ENCODE measurements at places on chromosomes 5 and 9.

DNA sequence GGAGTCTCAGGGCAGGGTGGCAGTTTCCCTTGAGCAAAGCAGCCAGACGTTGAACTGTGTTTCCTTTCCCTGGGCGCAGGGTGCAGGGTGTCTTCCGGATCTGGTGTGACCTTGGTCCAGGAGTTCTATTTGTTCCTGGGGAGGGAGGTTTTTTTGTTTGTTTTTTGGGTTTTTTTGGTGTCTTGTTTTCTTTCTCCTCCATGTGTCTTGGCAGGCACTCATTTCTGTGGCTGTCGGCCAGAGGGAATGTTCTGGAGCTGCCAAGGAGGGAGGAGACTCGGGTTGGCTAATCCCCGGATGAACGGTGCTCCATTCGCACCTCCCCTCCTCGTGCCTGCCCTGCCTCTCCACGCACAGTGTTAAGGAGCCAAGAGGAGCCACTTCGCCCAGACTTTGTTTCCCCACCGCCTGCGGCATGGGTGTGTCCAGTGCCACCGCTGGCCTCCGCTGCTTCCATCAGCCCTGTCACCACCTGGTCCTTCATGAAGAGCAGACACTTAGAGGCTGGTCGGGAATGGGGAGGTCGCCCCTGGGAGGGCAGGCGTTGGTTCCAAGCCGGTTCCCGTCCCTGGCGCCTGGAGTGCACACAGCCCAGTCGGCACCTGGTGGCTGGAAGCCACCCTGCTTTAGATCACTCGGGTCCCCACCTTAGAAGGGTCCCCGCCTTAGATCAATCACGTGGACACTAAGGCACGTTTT, 3.5 kb upstream of the PHYHD1 start:
- DNase-seq, result no peak

- DNase-seq, result no peak
These were observed 14.3 kb downstream of the CD180 start for GRCh38 chr5:67182301-67182790.

DNA sequence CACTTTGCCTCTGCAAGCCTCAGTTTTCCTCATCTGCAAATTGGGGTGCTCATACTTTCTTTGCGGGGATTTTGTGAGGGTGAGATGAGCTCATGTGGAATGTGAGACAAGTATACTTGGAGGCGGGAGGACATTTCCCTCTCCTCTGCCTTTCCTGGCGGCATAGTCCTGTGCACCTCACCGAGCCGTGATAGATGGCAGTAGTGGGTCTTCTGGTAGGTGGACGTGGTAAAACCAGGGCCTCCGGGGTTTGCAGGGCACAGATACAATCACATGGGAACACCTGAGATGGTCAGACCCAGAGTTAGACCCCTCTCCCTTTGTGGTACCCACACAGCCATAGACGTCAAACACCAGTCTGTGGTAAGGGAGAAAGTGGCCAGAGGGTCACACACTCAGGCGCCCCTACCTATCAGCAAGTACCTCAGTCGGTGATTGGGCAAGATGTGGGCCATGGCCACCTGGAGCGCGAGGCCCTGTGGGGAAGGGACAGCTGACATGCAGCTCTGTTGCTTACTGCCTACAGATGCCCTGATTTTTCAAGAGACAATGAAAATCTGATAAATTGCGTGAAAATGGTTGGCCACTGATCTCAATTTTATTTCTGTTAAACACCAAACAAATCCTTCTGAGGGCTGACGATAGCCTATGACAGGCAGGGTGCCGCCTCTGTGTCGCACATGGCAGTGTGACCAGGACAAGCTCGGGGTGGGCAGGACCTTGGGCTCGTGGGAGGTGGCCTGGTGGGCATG, 9.9 kb downstream of the ERGIC1 start:
- DNase-seq, result no peak

DNA sequence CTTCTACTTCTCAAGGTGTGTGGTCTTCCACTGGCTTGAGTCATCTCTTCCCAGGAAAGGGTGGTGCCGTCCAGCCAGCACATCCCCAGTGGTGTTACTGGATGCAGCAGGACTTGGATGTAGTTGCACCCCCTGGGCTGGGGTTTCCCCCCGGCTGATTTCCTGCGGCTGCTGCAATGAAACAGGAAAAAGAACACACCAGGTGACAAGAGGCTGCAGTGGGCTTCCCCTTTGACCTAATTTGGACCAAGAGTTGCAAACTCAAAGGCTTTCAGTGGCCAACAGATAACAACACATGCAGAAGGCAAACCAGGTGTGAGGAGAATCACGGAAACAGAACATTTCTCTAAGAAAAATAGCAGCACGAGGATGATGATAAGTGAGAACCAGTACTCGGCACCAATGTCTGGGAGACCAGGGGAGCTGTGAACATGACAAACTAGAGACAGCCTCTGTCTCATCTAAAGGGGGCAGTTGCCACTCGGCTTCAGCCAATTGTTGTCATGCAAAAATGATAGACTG, 83.7 kb downstream of the PDE6A start:
- DNase-seq, result no peak

- DNase-seq, result no peak
These were observed 55.3 kb upstream of the IL17B start for GRCh38 chr5:149434162-149435014.

DNA sequence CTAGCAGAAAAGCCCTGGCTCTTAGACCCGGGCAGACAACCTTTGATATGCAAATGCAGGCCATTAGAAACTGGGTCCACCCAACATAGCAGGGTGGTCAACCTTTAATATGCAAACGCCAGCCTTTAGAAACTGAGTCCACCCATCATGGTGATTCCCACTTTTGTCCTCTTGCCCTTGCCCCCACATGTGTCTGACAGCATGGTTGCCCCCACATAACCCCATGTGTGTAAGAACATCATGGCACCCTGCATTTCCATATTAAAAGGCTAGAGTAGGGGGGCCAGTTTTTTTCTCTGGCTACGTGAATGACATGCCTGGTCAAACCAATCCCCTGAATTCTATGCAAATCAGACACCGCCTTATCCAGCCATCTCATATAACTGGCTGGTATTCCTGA, 273.2 kb upstream of the PRDM9 start:
- no peak for DNase-seq

GRCh38 chr5:124663101-124663506, 83.3 kb downstream of the ZNF608 start:
- DNase-seq, result no peak

DNA sequence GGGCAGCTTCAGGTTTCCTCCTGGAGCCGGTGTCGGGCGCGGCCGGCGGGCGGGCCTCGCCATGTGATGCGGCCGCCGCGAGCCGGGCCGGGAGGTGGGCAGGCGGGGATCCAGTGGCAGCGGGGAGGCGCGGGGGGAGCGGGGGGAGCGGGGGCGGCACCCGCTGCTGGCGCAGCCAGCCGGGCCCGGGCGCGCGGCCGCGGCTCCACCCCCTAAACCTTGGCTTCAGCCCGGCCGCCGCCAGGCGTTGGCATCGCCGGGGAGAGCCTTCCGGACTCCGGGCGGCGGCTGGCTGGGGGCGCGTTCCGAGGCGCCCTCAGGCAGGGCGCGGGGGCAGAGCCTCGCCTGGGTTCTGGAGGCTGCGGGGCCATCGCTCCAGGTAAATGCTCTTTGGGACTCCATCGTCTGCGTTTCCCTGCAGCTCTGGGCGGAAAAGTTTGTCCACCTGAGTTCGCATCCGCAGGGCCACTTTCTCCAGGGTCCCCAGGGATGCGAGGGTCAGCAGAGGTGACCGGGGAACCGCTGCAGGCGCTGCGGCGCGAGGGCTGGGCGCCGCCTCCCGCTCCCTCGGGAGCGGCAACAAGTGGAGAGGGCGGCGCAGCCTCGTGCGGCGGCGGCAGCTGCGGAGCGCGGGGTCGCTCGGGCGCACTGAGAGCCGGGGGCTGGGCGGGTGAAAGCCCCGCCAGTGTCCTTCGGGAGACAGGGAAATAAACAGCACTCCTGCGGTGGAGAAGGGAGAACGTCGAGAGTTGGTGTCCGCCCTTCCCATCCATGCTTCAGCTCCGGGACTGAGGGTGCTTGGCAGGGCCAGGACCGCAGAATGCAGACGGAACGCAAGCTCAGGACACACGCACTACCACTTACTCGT, at the start of gene ARHGEF28:
TSS of gene ARHGEF28 (plus strand) at position 253 of the 868 bp plus-strand sequence. CDS start 58,656 bp downstream, outside the sequence.
- DNase-seq, result no peak

GRCh38 chr5:32520356-32520755, 65.0 kb upstream of the SUB1 start:
- DNase-seq, result no peak

GRCh38 chr5:89083791-89084190, 200.8 kb upstream of the MEF2C start:
- DNase-seq, result no peak

- DNase-seq, result no peak
These were observed at the start of gene PCDHA13 for GRCh38 chr5:140881889-140882590. Gene PCDHA13, plus strand, starts transcription at chr5:140882124. Its CDS starts 145 bp downstream, at chr5:140882269.

DNA sequence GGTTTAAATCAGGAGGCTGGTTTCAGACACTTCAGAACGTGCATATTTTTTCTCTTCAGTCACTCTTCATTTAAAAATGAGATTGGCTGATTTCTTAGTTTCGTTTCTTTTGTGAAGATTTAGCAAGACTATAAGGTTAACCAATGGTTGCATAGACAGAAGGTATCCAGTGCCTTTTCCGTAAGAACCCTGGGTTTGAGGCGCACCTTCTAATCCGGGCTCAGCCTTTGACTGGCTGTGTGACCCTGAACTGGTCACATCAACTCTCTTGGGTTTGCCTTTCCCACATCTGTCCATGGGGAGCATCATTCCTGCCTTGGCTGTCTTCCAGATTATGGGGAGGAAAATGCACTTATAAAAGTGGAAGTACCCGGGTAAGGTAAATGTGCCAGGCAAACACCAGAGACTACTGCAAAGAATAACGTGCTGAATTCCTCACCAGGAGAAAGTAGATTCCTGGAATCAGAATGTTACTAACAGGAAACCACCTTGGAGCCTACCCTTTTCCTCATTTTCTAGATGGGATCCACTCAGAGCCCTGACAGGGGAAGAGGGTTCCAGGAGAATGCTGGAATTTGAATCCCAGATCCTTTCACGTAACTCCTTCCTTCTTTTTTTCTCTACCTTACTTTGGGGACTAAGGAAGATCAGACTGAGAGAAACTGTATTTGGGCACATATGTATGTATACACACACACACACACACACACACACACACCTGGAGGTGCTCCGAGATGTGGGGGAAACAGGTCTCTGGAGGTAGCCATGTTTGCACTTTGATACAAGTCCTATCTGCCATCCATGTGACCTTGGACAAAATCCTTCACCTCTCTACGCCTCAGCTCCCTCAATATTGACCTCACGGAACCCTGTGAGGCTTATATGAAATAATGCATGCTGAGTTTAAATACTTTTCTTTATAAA, 6.8 kb downstream of the HAND1 start:
- DNase-seq, result no peak
